ENCODE measurements at places on chromosomes 11 and 22. TPM values are rescaled to one million over a fixed set of nuclear protein-coding genes. Genes with fewer than 3 reads are reported as not detected.

Gene ZNF408
- 4.2 TPM for polyA plus RNA-seq

Gene LYVE1
- 0.07 TPM for polyA plus RNA-seq

Gene SCGB1A1
- not detected for polyA plus RNA-seq

Gene MEI1
- polyA plus RNA-seq, result 12.3 TPM

Gene MS4A6E
- polyA plus RNA-seq, result not detected

Gene KRTAP5-8
- not detected for polyA plus RNA-seq

Gene ADAMTS15
- not detected for polyA plus RNA-seq

Gene ZNF214
- polyA plus RNA-seq, result not detected

Gene CCDC116
- not detected for polyA plus RNA-seq

Gene OR10A6
- polyA plus RNA-seq, result not detected
